ENCODE measurements at places on chromosomes 12 and 14. TPM values are rescaled to one million over a fixed set of nuclear protein-coding genes. Genes with fewer than 3 reads are reported as not detected.

DNA sequence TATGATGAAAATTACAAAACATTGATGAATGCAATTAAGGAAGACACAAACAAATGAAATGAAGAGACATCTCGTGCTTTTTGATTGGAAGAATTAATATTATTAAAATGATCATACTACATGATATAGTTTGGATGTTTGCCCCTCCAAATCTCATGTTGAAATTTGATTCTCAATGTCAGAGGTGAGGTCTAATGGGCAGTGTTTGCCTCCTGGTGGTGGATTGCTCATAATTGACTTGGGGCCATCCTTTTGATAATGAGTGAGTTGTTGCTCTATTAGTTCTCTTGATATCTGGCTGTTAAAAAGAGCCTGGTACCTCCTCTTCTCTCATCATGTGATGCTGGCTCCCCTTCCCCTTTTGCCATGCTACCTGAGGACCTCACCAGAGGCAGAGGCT is 56.7 kb downstream of the CD163L1 start:
- H3K36me3 ChIP-seq, result no peaks in the 10 kb centered on the region
- H3K4me1 ChIP-seq, result no peaks in the 10 kb centered on the region
- no peak overlapping the region for H3K27ac ChIP-seq
- DNase-seq, result no peak
- no peak overlapping the region for H3K4me3 ChIP-seq

GRCh38 chr12:109578330-109578927 is 4.8 kb downstream of the MVK start:
- H3K36me3 ChIP-seq, result peaks cover 74% of the 10 kb centered on the region
- peaks cover 13% of the 10 kb centered on the region for H3K4me1 ChIP-seq
- H3K27ac ChIP-seq, result no peak overlapping the region
- no peak overlapping the region for H3K4me3 ChIP-seq
- DNase-seq, result no peak

DNA sequence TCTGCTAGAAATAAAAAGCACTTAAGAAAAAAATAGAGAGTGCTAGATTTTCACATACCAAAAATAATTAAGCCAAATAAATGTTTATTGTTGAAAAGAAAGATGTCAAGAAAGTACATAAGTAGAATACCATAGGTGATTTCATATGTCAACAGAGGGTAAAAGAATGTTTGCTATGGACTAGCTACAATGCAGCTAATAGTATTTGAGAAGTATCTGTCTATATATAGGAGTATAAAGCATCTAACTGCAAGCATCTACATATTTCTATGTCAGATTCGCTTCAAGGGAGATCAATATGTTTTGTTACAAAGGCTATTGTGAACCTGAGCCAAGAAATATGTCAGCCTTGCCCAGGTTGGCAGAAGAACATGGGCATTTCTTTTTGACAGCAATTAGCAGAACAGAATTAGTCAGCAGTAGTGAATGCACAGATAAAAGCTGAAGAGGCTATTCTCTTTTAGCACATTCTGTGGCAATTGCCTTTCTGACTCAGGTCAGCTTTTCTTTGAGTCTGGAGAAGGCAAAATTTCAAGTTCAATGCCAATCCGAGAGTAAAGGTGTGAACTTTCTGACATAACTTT is 140.1 kb downstream of the ALG10B start:
- H3K27ac ChIP-seq, result no peak overlapping the region
- no peak overlapping the region for H3K4me3 ChIP-seq
- no peak for DNase-seq

- peak; percentile 9 for DNase-seq
- H3K27me3 ChIP-seq, result no peaks in the 10 kb centered on the region
- H3K4me1 ChIP-seq, result peaks cover 99% of the 10 kb centered on the region
- peak overlapping the region; percentile 94 for H3K27ac ChIP-seq
- H3K36me3 ChIP-seq, result no peaks in the 10 kb centered on the region
Measured at GRCh38 chr14:99735189-99736135, 51.4 kb downstream of the CYP46A1 start.

GRCh38 chr12:117674313-117674712 is 294.5 kb downstream of the KSR2 start:
- peaks cover 43% of the 10 kb centered on the region for H3K27me3 ChIP-seq
- no peak overlapping the region for H3K4me3 ChIP-seq
- H3K4me1 ChIP-seq, result no peaks in the 10 kb centered on the region
- no peaks in the 10 kb centered on the region for H3K36me3 ChIP-seq
- DNase-seq, result no peak

DNA sequence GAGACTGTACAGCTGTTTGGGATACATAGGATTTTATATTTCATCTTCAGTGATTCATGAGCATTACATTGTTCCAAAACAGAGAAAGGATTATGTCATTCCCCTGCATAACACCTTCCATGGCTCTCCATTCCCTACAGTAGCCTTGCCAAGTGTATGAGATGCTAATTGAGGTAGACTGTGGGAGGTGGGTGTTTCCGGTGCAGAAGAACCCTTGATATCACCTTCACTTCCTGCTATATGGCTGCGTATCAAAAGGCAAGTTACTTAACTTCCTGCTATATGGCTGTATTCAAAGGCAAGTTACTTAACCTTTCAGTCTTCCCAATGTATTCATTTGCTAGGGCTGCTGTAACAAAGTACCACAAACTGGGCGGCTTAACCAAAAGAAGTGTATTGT is 11.2 kb downstream of the FAR2 start:
- DNase-seq, result no peak
- H3K27me3 ChIP-seq, result no peaks in the 10 kb centered on the region
- H3K4me1 ChIP-seq, result peaks cover 31% of the 10 kb centered on the region
- no peak overlapping the region for H3K27ac ChIP-seq

- no peak overlapping the region for H3K4me3 ChIP-seq
- peaks cover 20% of the 10 kb centered on the region for H3K4me1 ChIP-seq
- DNase-seq, result no peak
- no peaks in the 10 kb centered on the region for H3K36me3 ChIP-seq
- no peak overlapping the region for H3K27ac ChIP-seq
- peaks cover 25% of the 10 kb centered on the region for H3K27me3 ChIP-seq
Measured at GRCh38 chr12:1912580-1913376, 5.7 kb downstream of the CACNA2D4 start.

DNA sequence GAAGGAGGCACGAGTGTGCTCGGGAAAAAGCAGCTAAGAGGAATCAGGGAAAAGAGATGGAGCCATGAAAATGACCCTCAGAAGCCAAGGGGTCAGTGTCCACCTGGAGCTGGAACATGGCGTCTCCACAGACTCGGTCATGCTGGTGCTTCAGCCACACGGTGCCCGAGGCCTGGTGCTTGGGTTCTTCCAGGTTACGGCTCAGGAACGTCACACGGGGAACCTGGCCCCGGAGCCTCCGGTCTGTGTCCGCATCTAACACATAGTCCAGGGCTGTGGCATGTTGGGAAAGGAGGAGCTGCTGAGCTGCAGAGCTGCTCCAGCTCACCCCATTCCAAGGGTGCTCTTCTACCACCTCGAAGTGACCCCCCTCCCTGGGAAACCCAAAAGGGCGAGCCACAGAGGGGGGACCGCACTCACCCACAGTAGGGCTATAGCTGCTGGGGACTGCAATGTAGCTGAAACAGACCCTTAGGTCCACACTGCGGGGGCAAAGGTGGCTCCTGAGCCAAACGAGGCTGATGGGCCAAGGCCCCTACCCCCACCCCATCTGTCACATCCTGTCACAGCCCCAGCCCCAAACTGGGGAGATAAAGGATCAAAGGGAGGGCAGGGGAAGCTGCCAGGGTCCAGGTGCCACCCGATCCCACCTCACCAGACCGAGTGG is 10.8 kb downstream of the ITGA7 start:
- H3K27ac ChIP-seq, result no peak overlapping the region
- no peaks in the 10 kb centered on the region for H3K27me3 ChIP-seq
- H3K4me3 ChIP-seq, result no peak overlapping the region
- DNase-seq, result no peak

GRCh38 chr12:23421556-23421955 is 527.9 kb downstream of the SOX5 start:
- no peak overlapping the region for H3K4me3 ChIP-seq
- no peaks in the 10 kb centered on the region for H3K36me3 ChIP-seq
- no peaks in the 10 kb centered on the region for H3K27me3 ChIP-seq

DNA sequence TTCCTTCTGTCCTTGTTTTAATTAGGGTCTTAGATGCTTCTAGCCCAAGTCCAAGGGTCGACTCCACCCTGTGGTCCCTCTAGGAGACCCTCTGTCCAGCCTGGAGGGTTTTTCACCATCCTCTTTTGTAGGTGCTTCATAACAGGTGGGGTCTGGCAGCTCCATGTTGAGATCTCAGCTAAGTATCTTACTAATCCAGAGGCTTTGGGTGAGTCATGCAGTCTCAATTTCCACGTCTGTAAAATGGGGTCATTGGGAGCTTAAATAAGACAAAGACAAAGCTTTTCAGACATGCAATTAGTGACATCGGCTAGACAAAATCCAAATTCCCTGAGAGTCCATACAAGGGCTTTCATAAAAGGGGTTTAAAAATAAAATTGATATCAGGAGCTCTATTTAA is 3.2 kb downstream of the HSPB8 start:
- peaks cover 12% of the 10 kb centered on the region for H3K36me3 ChIP-seq
- no peak for DNase-seq
- peak overlapping the region; percentile 91 for H3K27ac ChIP-seq
- H3K27me3 ChIP-seq, result peaks cover 4% of the 10 kb centered on the region
- peaks cover 93% of the 10 kb centered on the region for H3K4me1 ChIP-seq
- H3K4me3 ChIP-seq, result peak overlapping the region; percentile 77

GRCh38 chr12:58095002-58095401 is 153.6 kb downstream of the ATP23 start:
- H3K4me1 ChIP-seq, result peaks cover 15% of the 10 kb centered on the region
- no peak for DNase-seq
- no peak overlapping the region for H3K4me3 ChIP-seq
- no peaks in the 10 kb centered on the region for H3K27me3 ChIP-seq
- H3K36me3 ChIP-seq, result no peaks in the 10 kb centered on the region

- H3K36me3 ChIP-seq, result no peaks in the 10 kb centered on the region
- H3K4me3 ChIP-seq, result no peak overlapping the region
- no peaks in the 10 kb centered on the region for H3K27me3 ChIP-seq
- no peak overlapping the region for H3K27ac ChIP-seq
- DNase-seq, result no peak
- H3K4me1 ChIP-seq, result no peaks in the 10 kb centered on the region
Measured at GRCh38 chr14:38047195-38047902, 160.4 kb upstream of the SSTR1 start.

DNA sequence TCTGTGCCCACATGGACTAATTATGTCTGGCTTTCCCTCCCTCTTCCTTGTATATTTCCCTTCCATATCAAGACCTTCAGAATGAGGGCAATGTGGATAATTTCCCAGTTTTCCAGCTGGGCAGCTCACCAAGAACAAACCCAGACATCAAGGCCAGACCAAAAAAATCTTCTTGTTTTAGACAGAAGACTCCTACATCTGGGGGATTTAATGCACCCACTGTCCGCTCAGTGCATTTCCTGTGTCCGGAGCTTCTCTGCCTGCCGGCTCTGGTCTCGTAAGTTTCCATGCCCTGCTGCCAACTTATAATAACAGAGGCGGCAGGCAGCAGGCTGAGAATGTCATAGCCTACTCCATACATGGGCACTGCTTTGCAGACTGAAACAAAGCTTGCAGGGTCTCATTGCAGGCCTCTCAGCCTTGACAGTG is 207.2 kb upstream of the BCL2L14 start:
- H3K4me1 ChIP-seq, result peaks cover 57% of the 10 kb centered on the region
- peak overlapping the region; percentile 12 for H3K4me3 ChIP-seq
- DNase-seq, result peak; percentile 33
- peak overlapping the region; percentile 83 for H3K27ac ChIP-seq

DNA sequence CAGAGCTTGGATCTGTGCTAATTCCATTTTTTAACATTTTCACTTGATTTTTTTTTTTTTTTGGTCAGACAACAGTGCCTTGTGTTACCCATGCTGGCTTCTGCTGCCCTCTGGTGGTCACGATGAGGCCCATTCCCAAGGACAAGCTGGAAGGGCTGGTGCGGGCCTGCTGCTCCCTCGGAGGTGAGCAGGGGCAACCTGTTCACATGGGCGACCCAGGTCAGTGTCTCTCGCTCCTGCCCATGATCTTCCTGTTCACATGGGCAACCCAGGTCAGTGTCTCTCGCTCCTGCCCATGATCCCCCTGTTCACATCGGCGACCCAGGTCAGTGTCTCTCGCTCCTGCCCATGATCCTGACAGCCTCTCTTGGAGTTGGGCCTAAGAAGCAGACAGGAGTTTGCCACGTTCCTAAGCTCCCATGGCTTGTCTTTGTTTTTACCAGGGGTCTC is 59.4 kb downstream of the DGLUCY start:
- H3K4me3 ChIP-seq, result no peak overlapping the region
- peaks cover 59% of the 10 kb centered on the region for H3K4me1 ChIP-seq
- H3K27ac ChIP-seq, result peak overlapping the region; percentile 82
- peak; percentile 80 for DNase-seq
- H3K27me3 ChIP-seq, result no peaks in the 10 kb centered on the region

- no peak overlapping the region for H3K27ac ChIP-seq
- H3K4me1 ChIP-seq, result peaks cover 32% of the 10 kb centered on the region
- H3K4me3 ChIP-seq, result peak overlapping the region; percentile 74
- H3K36me3 ChIP-seq, result peaks cover 6% of the 10 kb centered on the region
Measured at GRCh38 chr14:35534873-35535482, 1.0 kb downstream of the INSM2 start.

GRCh38 chr12:28027947-28028724 is 55.6 kb upstream of the PTHLH start:
- no peak for DNase-seq
- no peaks in the 10 kb centered on the region for H3K27me3 ChIP-seq
- no peaks in the 10 kb centered on the region for H3K4me1 ChIP-seq
- H3K4me3 ChIP-seq, result no peak overlapping the region

DNA sequence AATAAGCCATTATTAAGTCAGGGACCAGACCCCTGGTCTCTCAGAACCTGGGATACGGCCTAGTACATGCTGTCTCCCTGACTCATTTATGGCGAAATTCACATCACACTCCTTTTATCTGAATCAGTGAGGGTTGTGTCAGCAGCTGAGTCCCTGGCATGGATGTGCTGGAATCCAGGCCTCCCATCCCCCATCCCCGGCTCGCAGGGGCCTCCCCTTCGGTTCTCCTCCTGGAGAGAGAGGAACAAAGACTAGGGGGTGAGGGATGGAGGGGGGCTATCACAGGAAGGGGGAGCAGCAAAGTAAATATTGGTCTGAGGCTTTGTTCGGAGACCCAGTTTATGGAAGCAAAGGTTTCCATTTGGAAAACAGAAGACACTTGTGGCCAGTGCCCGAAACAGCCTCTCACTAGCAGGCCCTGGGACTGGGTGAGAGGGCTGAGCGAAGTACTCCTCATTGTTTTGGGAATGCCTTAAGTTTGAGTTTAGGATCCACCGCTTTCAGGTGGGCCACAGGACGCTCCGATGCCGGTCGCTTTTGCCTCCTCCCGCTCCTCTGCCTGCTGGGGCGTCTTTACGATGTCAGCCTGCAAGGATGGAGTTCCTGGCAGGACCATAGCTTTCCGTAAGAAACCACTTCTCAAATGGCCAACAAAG is 145.0 kb downstream of the PRKCH start:
- H3K36me3 ChIP-seq, result no peaks in the 10 kb centered on the region
- peak overlapping the region; percentile 90 for H3K27ac ChIP-seq
- peak; percentile 84 for DNase-seq
- no peaks in the 10 kb centered on the region for H3K27me3 ChIP-seq
- no peak overlapping the region for H3K4me3 ChIP-seq

GRCh38 chr14:65824285-65824977 is 411.9 kb downstream of the FUT8 start:
- no peak for DNase-seq
- no peak overlapping the region for H3K27ac ChIP-seq
- H3K4me1 ChIP-seq, result no peaks in the 10 kb centered on the region
- H3K36me3 ChIP-seq, result no peaks in the 10 kb centered on the region
- H3K27me3 ChIP-seq, result peaks cover 80% of the 10 kb centered on the region

The PRH2 gene
- not detected for total RNA-seq

The LYSET gene
- 24.4 TPM for total RNA-seq

The CIDEB gene
- 3.1 TPM for total RNA-seq

The HSP90B1 gene
- 348 TPM for total RNA-seq

The KRT75 gene
- total RNA-seq, result not detected

The VRTN gene
- not detected for total RNA-seq

The OR6C2 gene
- not detected for total RNA-seq

Measured in left ventricle myocardium inferior (tissue), 1 donor.